Cerebellar nuclear complex (tissue), 1 donor: ENCODE measurements at places on chromosomes 4 and X.

GRCh38 chrX:28586286-28586685 is 960 bp upstream of the IL1RAPL1 start:
- DNase-seq = no peak

DNA sequence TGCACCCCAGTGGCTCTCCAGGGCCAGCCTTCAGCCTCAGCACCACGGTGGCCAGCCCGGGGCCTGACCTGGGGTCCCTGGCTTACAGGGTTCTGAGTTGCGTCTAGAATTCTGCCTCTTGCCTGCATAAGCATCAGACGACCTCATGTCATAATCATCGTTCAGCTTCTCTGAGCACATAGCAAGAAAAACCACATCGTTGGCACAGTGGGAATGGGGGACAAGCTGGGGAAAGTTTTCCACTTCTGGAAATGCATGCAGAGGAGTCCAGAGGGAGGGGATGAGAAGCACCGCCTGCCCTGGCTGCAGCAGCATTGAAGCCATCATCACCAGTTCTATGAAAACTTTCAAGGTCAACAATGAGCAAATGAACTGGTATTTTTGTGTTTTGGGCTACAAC is 441.0 kb upstream of the FRG1 start:
- DNase-seq = no peak

GRCh38 chr4:86506591-86506990 is 87.5 kb upstream of the PTPN13 start:
- no peak for DNase-seq

DNA sequence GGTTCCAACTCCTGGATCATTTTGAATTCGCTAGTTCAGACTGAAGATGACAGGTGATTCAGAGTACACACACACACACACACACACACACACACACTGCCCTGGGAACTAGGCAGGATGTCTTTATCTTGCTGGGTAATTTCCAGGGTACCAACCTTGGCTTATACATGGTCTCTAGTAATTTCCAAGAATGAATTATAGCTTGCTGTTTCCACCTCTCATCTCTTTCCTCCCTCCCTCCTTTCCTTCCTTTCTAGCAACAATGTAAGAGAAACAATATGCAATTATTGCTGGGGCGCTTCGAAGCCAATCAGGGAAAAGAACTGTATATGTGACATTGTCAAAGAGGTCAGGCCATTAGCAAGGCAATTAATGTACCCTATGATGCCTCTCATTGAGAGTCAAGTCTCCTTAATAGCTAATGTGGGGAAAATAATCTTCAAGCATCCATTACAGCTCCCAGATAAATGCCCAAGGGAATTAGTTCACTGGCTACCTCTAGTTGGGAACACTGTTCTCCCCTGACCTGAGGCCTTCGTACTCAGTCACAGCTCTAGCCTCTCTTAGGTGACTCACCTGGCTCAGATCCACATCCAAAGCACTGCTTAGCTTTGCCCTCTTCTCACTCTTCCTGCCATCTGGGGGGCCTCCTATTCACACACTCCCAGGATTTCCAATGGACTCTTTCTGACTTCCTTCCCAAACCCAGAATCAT is 311.5 kb downstream of the PPP1R2C start:
- DNase-seq = no peak

GRCh38 chrX:8042304-8042703 is 115.1 kb upstream of the PNPLA4 start:
- no peak for DNase-seq
